Fibroblast of villous mesenchyme (primary cell): ENCODE measurements at places on chromosomes 3 and 15. TPM values are rescaled to one million over a fixed set of nuclear protein-coding genes. Genes with fewer than 3 reads are reported as not detected.

Gene EXD1
- total RNA-seq, result under 0.01 TPM in 1 of 2 replicates, not detected in the other

DNA sequence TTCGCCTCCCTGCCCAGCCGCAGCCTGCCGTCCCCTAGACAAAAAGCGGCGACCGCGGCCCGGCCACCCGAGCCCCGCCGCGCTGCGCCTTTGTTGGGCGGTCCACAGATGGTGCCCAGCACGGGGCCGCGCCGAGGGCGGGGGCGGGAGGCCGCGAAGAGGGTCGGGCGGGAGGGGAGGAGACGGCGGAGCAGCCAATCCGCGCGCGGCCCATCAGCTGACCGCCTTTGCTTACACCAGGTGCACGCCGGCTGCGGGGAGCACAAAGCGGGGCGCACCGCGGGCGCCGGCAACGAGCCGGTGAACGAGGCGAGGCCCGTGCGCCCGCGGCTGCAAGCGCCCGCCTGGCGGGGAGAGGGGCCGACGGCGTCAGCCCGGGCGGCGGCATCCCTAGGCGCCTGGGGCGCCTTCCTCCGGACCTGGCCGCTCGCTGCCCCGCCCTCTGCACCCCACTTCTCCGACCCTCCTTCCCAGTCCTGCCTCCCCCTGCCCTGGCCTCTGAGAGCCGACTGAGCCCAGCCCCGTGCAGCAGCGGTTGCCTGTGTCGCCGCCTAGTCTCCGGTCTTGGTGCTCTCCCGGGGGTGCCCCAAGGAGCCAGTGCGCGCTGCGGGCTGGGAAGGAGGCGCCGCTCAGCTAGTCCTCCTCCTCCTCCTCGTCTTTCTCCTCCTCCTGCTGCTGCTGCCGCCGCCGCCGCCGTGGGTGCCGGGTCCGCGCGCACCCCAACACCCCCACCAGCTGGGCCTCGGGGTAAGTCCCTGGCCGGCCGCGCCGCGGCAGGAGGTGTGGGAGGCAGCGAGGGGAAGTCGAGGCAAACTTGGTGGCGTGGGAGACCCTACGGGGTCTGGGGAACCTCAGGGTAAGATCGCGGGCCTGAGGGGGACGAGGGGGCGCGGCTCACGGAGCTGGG lies at the start of gene LRRN1:
Gene LRRN1, plus strand, starts transcription at position 259 of the 907 bp plus-strand sequence. CDS start 45,211 bp downstream, outside the sequence.
- no peak for DNase-seq

Gene IMPG2
- 0.32 and 0.43 TPM in 2 replicates for total RNA-seq

- DNase-seq, result no peak
These were observed 74.3 kb upstream of the PLSCR4 start for GRCh38 chr3:146325170-146325569.

Gene ONECUT1
- total RNA-seq, result under 0.01 TPM in 1 of 2 replicates, not detected in the other
